ENCODE measurements at places on chromosomes 6 and 20.

GRCh38 chr20:10940941-10941340, 267.1 kb upstream of the JAG1 start:
- no peak for DNase-seq

DNA sequence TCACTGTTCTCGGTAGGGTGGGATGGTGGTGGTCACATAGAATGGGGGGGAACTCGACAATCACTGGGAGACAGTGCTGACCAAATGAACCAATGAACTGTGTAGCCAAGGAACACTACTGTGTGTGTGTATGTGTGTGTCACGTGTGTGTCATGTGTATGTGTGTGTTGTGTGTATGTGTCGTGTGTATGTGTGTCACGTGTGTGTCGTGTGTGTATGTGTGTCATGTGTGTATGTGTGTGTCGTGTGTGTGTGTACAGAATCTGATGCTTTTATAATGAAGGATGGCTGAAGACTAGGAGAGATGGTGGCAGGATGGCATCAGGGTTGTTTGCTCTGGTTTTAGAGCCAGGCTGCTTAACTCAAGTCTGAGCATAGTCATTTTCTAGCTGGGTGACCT, 99.1 kb upstream of the DUSP22 start:
- no peak for DNase-seq

DNA sequence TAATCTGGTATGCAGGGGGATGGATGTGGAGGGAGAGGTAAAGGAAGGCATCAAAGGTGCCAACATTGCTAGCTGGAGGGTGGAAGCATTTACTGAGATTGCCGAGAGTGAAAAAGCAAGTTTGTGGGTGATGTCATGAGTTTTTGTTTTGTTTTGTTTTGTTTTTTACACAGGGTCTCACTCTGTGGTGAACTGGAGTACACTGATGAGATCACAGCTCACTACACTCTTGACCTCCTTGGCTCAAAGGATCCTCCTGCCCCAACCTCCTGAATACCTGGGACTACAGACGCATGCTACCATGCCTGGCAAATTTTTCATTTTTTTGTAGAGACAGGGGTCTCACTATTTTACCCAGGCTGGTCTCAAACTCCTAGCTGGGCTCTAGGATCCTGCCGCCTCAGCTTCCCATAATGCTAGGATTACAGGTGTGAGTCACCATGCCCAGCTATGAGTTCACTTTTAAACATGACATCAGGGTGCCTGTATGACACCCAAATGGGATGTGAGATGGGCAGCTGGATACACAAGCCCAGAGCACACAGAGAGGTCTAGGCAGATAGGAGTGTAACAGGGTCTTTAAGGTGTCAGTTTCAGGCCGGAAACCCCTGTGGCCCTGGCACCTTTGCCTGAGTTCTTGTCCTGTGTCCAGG, 35.1 kb upstream of the HMGA1 start:
- DNase-seq, result no peak

DNA sequence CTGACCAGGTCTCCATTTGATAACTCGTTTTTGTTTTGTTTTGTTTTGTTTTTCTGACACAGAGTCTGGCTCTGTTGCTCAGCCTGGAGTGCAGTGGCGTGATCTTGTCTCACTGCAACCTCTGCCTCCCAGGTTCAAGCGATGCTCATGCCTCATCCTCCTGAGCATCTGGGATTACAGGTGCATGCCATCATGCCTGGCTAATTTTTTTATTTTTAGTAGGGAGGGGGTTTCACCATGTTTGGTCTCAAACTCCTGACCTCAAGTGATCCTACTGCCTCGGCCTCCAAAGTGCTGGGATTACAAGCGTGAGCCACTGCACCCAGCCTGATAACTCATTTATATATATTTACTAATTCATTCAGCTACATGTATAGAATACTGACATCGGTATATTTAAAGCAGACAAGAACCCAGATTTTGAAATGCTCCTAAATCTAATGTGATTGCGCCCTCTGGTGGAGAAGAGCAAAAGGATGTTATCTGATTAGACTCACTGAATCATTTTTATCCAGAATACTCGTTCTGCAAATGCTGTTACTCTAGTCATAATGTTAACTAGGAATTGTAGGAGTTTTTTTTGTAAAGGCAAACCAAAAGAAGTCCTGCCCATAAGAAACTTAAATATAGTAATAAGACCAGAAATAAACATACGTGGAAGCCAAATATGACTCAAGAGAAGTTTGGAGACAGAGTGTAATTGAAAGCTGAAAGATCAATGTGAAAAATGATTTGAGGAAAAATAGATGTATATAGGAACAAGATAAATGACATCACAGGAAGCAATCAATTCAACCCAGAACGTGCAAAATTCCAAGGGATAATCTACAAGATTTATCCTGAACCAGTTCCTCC, 5.3 kb upstream of the COL12A1 start:
- no peak for DNase-seq

DNA sequence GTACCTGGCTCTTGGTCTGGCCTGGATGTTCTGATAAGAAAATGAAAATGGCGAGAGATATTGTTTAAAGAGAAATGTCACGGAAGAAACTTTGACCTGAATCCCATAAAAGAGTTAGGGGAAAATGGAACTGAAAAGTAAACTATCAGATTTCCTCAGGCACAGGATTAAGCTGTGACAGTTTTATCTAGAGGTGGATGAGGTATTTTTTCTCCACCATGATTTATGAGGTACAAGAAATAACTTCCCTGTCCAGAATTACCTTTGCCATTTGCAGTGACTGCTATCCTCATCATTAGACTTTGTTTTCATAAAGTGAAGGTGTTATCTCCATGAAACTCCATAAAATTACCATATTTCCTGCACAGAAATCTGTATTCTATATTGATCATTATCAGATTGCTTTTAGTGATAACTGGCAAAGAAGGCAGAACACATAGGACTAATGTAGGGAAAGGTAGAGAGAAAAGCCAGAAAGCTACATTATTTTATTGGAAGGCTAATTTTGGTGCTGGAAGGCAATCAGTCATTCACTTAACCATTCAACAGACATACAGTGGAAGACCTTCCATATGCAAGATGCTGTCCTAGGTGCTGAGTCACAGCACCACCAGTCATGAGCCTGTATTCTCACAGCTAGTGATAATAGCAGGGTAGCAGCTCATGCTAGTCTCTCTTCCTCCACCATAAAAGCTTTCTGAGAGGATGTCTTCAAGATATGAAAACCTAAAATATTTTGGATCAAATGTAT, 427.3 kb upstream of the CITED2 start:
- DNase-seq, result no peak

DNA sequence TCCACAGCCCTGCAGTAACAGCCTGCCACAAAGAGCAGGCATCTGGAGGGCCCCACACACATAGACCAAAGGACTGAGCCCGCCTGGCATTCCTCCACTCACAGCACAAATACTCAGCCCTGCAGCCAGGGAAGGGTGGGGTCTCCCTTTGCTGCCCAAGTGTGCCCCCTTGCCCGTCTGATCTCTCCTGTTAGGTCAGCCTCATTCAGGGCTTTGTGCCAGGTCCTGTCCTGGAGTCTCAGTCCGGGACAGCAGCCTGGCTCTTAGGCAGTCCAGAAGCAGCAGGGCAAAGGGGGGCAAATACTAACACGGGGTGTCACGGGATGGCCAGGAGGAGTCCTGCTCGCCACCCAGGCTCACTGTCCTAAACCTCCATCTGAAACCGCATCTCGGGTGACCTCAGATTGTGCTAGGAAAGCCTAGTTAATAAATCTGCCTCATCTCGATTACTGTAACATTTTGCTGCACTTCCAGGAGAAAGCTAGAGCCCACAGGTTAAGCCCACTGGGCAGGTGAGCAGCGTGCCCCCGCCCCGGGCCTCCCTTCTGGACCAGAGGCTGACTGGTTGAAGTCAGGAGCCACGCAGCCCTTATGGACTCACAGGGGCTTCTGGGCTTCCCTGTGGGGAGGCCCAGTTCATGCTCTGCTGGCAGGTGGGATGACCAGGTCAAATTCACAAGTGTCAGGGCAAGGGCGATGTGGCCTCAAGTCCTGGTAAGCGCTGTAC, 3.2 kb upstream of the OGFR start:
- no peak for DNase-seq

- DNase-seq, result no peak
Measured at GRCh38 chr6:21914121-21914973, 320.8 kb downstream of the SOX4 start.

DNA sequence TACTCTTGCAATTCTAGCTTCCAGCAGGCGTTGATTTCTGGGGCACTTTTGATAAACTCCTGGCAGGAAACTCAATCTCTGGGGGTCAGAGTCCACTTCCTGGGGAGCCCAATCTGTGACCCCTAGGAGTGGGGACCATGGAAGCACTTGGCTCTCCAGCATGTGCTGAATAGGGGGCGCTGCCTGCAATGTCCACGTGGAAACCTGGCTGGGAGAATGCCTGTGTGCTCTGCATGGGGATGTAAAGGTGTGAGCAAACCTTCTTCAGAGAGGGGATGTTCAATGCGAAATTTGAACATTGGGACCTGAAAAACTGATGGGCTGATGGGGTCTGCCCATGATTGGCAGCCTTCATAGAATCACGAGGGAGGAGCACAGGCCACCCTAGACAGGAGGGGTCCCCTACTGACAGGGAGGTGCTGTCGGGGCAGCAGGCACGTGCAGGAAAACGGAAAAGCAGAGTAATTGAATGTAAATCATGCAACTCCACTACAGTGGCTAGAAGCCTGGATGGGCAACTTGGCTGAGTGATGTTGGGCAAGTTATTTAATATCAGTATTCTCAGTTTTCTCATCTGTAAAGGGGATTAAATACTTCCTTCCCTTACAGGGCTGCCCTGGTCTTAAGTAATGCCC, 47.8 kb downstream of the CEP43 start:
- DNase-seq, result no peak

DNA sequence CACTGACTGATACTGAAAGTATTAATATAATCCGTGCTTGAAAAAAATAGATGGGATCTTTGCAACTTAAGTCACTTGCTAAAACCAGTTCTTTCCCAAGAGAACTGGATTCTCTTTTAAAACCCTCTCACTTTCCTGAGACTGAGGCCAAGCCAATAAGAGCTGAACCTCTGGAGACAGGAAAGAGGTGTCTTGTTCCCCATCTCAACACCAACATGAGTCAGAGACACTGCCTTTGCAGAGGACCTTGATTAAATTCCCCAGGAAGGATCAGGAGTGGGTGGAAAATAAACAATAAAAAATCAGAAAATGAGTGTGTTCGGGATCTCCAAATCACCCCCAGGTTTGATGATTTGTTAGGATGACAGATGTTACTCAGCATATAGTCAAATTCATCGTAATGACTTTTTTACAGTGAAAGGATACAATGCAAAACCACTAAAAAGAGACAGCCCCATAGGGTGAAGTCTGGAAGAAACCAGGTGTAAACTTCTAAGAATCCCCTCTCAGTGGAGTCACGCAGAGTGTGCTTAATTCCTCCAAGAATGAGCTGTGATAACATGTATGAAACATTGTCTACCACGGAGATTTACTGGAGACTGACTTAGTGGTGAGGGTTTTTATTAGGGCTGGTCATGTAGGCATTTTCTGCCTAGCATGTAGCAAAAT, 122.8 kb upstream of the BEND3 start:
- DNase-seq, result no peak

GRCh38 chr6:164150232-164150631, 735.7 kb downstream of the QKI start:
- no peak for DNase-seq

DNA sequence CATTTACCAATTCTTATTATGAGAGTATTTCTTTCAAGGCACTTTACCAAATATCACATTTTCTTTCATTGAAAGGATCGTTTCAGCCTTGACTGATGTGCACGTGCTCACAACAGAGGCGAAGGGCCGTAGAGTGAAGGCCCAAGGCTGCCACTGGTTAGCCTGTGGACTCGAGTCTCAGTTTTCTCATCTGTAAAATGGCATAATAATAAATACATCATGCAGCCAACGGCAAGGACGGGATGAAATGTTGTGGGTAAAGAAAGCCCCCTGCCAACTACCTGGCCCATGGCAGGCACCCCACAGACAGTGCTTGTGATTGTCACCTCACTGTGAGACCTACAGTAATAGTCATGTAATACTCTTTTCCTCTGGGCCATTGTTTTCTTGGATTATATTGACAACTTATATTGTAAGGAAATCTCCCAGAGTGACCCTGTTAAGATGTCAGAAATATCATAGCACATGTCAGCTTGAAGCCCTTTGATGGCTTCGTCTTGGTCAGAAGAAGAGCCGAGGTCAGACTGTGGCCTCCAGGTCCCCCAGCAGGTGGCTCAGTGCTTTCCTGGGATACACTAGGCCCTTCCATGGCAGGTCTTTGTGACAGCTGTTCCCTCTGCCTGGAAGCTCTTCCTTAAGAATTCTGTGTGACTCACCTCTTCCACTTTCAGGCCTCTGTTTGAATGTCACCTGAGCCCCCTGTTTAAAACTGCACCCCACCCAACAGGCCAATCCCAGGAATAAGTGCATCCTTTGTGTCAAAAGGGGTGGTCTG, 36.3 kb downstream of the FAM50B start:
- DNase-seq, result no peak

DNA sequence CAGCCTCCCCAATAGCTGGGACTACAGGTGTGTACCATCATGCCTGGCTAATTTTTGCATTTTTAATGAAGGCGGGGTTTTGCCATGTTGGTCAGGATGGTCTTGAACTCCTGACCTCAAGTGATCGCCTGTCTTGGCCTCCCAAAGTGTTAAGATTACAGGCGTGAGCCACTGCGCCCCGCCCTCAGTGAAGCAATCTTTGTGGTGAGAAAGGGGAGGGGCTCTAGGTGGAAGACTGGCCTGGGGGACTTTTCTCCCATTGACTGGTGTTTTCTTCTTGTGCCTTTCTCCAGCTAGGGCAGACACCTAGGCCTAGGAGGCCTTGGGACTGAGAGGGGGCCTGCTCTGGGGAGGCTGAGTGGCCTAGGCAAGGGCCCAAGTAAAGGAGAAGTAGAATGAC, 84.1 kb downstream of the DNAAF9 start:
- DNase-seq, result no peak

DNA sequence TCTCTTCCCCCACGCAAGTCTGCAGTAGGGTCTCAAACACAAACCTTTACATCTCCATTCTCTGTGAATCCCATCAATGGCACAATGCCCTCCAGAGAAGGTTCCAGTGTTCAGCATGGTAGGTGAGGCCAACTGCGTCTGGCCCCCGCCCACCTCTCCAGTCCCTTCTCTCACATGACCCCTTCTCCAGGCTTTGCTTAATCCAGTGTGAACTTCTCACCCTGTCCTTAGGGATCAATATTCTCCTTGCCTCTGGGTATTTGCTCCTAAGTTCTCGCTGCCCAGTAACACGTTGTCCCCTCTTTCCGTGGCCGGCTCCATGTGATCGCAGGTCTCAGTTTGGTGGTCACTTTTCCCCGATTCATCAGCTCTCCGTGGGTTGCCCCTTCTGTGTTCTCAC, 225.1 kb upstream of the PMEPA1 start:
- DNase-seq, result no peak

DNA sequence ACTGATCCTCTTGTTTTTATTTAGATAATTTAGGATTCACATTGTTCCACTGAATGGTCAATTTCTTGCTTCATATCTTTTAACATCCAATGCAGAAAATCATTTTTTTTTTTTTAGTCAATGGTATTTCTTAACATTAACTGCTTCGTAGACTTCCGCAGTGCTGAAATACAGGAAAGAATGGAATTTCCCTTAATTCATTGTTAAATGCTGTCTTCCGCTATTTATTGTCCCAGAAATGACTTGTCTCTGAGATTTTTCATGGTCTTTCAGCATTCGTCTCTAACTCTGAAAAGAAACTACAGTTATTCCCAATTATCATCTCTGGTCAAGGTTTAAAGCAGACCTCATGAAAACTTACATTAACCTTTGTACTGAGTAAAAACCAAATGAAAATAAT, 1029.1 kb upstream of the MANEA start:
- no peak for DNase-seq

- DNase-seq, result no peak
Measured at GRCh38 chr6:52790861-52791260, 12.8 kb downstream of the GSTA1 start.

- DNase-seq, result no peak
Measured at GRCh38 chr6:145453376-145453775, 281.9 kb downstream of the EPM2A start.
